ENCODE measurements at places on chromosomes 16 and 17.

DNA sequence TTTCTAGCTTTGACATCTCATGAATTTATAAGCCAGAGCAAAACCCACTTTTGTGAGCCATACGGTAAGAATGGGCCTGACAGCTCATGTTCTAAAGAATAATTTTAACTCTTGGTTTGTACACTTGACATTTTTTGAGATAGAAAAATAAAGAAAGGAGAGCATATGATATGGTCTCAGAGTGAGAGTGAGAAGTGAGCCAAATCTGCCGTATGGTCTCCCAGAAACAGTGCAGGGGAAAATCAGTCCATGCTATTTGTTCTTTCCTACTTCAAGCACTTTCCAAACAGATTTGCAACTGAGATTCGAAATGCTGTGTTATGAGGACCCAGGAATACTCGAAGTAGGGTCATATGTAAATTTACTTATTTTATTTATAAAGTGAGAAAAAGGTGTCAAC, 20.9 kb downstream of the SMIM36 start:
- no peak for DNase-seq

GRCh38 chr17:48374650-48375230, 55.3 kb downstream of the SKAP1 start:
- DNase-seq = no peak

GRCh38 chr17:77523540-77523939, 382.8 kb downstream of the SEC14L1 start:
- no peak for DNase-seq

DNA sequence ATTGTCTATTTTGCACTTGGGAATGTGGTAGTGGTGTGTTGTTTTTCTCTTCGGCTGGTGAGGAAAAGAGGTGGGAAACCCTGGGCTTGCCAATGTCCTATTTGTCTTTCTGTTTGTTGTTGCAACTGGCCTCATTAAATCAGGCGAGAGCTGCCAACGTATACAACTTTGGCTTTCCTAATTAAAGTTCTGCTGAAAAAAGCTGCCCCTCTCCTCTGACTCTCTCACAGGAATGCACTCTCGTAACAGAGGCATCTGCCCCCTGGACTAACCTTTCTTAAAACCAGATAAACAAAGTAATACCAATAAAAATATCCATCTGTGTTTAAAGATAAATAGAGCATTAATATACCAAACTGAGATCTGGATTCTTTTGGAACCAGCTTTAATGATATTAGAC, 7.8 kb downstream of the CDRT15 start:
- no peak for DNase-seq

All from stimulated activated CD8-positive, alpha-beta memory T cell treated with anti-CD3 and anti-CD28 coated beads, Interleukin-4, amount 100 ng/mL, for 1 hour (primary cell).